Tibial nerve (tissue), 4 donors: ENCODE measurements at places on chromosomes 4 and X. TPM values are rescaled to one million over a fixed set of nuclear protein-coding genes. Genes with fewer than 3 reads are reported as not detected.

GRCh38 chrX:145213504-145213903 lies 33.8 kb upstream of the SPANXN1 start:
- DNase-seq, result no peak

DNA sequence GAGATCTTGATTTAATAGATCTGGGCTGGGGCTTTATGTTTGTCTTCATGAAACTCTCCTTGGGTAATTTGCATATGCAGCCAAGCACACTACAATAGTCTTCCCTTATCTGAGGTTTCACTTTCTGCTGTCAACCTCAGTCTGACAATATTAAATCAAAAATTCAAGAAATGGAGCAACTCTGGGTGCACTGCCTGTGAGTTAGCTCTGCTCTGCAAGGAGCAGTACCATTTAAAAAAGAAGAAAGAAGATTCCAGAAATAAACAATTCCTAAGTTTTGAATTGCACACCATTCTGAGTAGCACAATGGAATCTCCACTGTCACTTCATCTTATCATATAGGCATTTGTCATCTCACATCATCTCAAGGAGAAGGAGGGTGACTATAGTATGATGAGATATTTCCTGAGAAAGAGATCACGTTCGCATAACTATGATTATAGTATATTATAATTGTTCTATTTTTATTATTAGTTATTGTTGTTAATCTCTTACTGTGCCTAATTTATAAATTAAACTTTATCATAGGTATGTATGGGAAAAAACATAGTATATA lies 9.4 kb downstream of the FNIP2 start:
- no peak for DNase-seq

- DNase-seq, result no peak
These were observed 41.5 kb upstream of the DCAF8L2 start for GRCh38 chrX:27548624-27549023.

TMEM129 gene
- total RNA-seq, result 88.5 TPM

DNA sequence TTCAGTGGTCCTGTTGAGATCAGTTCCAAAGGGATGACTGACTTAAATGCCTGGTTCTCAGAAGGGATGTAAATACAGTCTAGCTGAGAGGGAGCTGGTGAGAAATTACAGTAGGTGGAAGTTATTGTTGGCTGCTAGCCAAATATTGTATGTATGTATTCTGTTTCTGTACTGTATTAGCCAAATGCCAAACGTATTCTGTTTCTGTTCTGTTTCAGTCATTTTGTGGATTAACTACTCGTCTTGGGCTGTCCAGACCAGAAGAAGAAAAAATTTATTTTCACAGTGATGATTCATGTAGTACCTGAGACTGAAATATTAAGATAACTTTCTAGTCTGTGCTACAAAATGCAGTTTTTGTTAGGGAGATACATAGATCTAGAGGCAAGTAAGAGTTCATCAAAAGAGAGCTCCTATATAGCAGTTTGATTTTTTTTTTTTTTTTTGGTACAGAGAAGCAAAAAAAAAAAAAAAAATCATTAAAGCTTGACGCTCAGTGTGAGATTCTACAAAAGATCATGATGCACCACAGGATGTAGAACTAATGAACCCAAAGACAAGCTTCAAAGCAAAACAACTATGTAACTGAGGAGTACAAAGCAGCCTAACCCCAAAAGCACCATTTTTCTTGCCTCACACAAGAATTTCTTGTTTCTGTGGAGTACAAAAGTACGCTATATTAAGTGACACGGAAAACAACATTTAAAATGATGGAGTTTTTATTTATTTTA lies 54.8 kb downstream of the CASP6 start:
- DNase-seq, result no peak

TEX13D gene
- total RNA-seq, result not detected

- no peak for DNase-seq
These were observed 70.2 kb downstream of the RRAGB start for GRCh38 chrX:55787727-55788126.

NMU gene
- not detected for total RNA-seq

- DNase-seq, result no peak
These were observed 45.7 kb downstream of the GPAT3 start for GRCh38 chr4:83581411-83582288.

- no peak for DNase-seq
These were observed 51.9 kb downstream of the TMPRSS11F start for GRCh38 chr4:68077737-68078136.

PDHA1 gene
- total RNA-seq, result 45.6 TPM

CYTL1 gene
- total RNA-seq, result 5.9 TPM

GRCh38 chrX:102129473-102129872 lies 4.0 kb downstream of the TCEAL2 start:
- DNase-seq, result no peak

XG gene
- 5.1 TPM for total RNA-seq

GRCh38 chr4:4271912-4272311 lies 18.0 kb downstream of the LYAR start:
- DNase-seq, result no peak
